ENCODE measurements at places on chromosomes 2 and 18. TPM values are rescaled to one million over a fixed set of nuclear protein-coding genes. Genes with fewer than 3 reads are reported as not detected.

Gene SATB2
- total RNA-seq = 3.1 TPM

Gene SMYD5
- 10.0 TPM for total RNA-seq

Gene FAP
- total RNA-seq = 62.3 TPM

Gene RBM44
- not detected for total RNA-seq

Gene C2orf66
- total RNA-seq = not detected

Gene ETAA1
- total RNA-seq = 12.0 TPM

Gene FRZB
- 0.60 TPM for total RNA-seq
